ENCODE measurements at places on chromosomes 7 and 10.

DNA sequence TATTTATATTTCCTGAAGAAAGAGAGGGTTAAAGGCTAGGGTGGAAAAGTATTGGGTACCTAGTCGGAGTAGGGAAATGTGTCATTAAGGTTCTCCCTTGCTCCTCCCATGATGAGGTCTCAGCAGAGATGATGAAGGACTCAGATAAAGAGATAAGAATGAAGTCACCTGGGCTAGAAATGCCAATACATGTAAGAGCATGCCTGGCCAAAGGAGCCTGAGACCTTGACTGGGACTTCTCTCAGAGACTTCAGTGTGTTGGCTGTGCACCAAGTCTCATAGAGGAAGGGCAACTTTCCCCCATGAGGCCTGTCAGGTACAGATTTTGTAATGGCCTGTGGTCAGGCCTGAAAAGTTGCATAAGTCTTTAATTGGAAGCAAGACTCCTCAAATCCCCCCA lies 361.0 kb upstream of the CDC14C start:
- DNase-seq = no peak

DNA sequence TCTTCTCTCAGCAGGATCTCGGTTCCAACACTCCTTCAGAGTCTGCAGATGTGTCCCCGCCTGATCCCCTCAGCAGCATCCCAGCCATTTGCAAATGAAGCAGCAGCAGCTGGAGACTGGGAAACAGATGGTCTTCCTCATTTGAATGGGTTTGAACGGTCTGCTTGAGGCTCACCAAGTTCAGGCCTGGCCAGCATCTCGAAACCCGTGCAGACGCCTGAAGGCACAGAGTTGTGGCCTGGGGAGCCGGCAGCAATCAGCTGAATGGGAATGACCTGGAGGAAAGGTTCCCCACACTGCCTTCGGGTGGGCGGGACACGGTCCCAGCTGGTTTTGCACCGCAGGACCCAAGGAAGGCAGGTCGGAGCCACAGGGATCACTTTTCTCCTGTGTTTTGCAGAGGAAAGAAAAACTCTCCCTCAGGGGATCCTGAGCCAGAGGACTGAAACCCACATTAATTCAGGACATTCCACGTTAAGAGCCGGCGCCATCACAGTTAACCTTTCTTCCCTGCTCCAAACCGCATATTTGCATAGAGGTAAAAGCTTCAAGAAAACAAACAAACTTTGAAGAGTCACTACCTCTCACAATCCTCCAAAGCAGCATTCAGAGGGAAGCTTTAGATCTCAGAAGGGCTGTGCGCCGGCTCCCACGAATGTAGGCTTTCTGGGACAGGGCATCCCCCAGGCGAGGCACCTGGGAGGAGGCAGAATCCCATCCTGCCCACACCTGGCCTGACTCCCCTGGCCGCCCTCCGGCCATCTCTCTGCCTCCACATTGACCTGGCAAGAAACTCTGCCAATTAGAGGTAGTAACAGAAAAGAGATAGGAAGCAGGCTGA lies 17.7 kb downstream of the FGFR2 start:
- DNase-seq = no peak

- no peak for DNase-seq
Observed at GRCh38 chr7:105084581-105084980, 70.6 kb downstream of the KMT2E start.

- DNase-seq = no peak
Observed at GRCh38 chr10:16987206-16987621, 142.4 kb downstream of the CUBN start.

DNA sequence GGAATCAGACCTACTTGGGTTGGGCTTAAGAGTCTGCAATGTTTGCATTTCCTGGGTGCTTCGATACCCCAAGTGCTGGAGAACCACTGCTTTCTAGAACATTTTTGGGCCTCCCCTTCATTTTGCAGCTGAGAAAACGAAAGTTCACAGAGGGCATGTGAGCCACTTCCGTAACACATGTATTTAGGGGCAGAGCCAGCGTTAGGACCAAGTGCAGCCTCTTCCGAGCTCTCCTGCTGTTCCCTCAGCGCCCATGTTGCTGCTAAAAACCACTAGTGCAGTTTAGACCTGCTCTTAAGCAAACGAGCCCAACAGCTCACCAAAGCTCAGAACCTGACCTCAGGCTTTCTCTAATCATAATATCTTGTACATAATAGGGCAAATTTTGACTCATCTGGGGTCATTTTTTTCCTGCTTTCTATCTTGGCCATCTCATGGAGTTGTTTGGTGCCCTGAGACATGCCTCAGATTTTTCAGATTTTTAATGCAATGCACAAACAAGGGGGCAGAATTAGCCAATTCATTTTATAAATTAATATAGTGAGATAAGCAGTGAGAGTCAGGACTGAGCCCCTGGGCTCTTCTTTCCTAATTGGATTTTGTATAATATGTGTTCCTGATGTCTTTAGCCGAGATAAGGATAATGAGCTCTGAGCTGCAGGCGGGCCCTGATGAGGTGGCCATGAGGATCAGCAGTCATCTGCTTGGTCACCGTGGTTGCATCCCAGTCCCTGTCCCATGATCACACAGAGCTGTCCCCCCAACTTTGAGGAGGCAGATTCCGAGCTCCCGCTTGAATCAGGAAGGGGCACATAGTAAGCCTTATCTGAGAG lies 12.9 kb downstream of the BAG3 start:
- DNase-seq = no peak

GRCh38 chr7:27178366-27178765 lies 4.2 kb upstream of the HOXA10 start:
- DNase-seq = no peak

GRCh38 chr7:108132551-108133265 lies 2.5 kb upstream of the LAMB4 start:
- no peak for DNase-seq

DNA sequence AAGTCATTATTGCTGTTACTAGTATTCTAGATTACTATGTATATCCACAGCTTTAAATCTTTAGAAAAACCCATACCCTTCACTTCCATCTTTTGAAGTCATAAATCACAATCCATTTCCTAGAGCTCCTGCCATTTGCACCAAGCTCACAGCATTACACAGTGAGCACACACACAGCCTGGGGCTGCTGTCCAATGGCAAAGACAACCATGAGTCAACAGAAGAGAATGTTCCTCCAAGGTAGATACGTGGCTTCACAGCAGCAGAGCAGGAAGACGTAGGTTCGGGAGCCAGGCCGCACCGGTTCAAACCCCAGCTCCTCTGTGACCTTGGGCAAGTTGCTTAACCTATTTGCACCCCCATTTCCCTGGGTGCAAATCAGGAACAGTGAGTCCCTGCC lies 234.6 kb downstream of the DIP2C start:
- peak; percentile 50 for DNase-seq

DNA sequence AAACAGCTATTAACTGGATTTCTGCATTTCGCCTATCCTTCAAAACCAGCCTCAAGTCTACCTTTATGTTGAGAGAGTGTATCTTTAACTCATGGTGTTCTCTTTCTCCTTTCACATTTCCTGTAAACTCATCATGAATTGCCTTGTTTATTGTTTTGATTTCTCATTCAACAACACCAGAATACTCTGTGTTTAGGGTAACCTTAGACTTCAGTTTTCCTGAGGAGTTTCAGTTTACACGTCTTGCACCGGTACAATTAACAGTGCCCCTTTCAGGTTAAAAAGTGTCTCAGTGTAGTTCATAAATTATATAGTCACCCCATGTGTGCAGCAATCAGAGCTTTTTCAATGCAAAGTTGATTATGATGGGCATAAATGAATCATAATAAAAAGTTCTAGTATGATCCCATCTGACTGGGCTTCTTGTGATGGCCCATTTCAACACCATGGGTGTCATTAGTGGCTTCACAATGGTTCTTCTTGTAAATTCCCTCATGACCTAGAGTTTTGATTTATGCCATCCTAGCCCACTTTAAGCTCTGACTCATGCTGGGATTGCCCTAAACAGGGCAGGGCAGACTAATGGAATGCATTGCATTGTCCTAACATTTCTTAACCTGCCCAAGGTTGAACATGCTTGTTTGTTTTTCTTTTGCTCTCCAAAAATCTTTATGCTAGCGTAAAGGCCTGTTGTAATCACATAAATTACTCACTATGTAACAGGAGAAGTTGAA lies 22.0 kb downstream of the ITGB8 start:
- no peak for DNase-seq

Data from smooth muscle cell of the brain vasculature (primary cell).